GM12892 (cell line): ENCODE measurements at places on chromosomes 6 and 20.

GRCh38 chr6:37878150-37878710, 58.7 kb downstream of the ZFAND3 start:
- no peak for DNase-seq

GRCh38 chr6:53524455-53524815, 20.5 kb downstream of the GCLC start:
- no peak for DNase-seq

DNA sequence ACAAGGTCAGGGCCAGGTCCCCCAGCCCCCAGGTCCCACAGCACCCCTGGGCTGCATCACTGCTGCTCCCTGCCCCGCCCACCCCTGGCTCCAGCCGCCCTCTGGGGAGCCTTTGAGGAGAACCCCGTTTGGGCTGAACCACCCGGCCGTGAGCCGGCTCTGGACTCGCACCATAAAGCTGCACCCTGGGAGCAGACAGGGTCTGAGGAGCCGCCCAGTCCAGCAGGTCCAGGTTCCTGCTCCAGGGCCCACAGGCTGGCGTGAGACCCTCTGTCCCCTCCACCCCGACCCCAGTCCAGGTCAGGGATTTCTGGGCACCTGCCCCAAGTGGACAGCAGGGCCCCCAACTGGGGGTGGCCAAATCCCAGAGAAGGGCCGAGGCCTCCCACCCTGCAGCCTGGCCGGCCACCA, 8.3 kb downstream of the CHRNA4 start:
- DNase-seq = no peak

- no peak for DNase-seq
These were observed 112.8 kb upstream of the BMP2 start for GRCh38 chr20:6654513-6655252.

GRCh38 chr20:41380551-41381193, 14.1 kb upstream of the EMILIN3 start:
- DNase-seq = no peak

GRCh38 chr6:74333406-74333805, 637.4 kb downstream of the CD109 start:
- DNase-seq = no peak
